Activated CD8-positive, alpha-beta memory T cell treated with anti-CD3 and anti-CD28 coated beads for 1 hour (primary cell): ENCODE measurements at places on chromosomes 4 and X.

DNA sequence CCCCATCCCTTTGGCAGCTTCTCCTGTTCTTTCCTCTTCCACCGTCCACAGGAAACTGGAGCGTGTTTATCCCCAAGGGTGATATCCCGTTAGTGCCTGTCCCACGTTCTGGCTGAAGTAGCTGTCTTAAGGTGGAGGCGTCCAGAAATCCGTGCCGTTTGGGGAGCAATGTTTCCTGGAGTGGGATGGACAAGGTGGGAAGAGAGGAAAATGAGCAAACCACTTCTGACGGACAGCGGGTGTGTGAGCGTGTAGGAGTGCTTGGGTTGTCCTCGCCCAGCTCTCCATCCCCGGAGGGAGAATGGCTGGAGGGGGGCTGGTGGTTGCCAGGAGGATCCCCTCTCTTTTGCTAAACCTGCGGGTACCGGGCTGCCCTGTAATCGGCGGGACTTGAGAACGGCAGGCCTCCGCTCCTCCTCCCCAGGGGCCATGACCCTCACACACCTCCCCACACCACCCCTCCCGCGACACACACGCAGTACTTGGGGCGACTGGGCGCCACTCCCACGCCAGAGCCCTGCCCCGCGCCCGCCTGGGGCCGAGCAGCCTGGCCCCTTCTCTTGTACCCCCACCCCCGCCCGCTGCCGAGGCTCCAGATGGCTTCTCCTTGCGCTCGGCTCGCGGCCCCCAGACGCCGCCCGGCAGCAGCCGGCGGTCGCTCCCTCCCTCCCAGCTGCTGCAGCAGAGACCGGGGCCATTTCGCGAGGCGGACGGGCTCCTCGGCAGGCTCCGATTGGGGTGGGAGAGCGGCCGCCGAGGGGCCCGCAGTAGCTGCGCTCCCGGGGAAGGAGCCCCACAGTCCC lies 13.9 kb upstream of the PRDM8 start:
- no peak for DNase-seq

DNA sequence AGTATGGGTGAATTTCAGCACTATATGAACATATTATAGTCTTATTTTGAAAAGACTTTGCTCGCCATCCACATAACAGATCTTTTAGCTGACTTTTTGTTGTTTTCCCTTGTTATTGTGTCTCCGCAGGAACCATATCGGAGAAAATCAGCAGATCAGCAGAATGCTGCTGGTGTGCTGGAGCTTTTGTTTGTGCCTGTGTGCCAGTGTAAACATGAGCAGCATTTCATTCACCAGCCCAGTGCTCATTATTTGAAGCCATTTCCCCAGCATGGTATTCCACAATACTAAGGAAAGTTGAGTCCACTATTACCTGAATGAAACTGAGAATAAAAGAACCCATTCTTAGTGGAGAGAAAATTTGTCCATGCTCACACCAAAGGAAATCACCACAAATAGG lies 261.8 kb upstream of the ARX start:
- no peak for DNase-seq

DNA sequence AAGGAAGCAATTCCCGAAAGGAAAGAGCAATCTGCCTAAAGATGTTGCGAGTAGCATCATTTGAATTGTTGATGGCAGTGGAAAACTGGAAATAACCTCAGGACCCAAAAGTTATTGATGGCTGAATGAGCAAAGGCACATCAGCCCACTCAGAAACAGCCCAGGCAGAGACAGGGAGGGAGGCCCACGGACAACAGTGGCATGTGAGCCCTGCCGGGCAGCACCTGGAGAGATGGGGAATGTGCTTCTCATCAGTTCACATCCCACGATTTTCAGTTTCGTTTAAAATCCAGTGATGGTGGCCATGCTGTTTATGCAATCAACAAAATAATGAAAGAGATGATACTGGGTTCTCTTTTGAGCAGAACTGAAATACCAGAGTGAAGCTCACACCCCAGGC lies 80.0 kb downstream of the JAKMIP1 start:
- no peak for DNase-seq

- no peak for DNase-seq
These were observed 137.7 kb downstream of the ARX start for GRCh38 chrX:24877854-24878650.

GRCh38 chrX:51420610-51421009 lies 75.8 kb downstream of the NUDT11 start:
- DNase-seq = no peak

- DNase-seq = no peak
These were observed 91.8 kb downstream of the REPS2 start for GRCh38 chrX:17038277-17038676.

DNA sequence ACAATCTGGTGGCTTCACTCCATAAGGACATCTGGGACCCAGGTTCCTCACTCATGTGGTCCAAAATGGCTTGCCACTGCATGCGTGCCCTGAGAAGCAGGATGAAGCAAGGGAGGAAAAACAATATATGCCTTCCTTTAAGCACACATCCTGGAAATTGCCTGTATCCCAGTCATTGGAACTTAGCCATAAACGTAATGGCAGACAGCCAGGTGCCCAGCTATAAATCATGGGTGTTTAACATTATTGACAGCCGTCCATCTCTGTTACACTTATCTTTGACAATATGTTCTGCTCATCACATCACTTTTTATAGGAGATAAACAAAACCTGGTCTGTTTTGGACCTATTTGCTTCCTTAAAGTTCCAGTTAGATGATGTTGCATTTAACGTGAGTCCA lies 181.0 kb downstream of the AASDH start:
- DNase-seq = no peak

DNA sequence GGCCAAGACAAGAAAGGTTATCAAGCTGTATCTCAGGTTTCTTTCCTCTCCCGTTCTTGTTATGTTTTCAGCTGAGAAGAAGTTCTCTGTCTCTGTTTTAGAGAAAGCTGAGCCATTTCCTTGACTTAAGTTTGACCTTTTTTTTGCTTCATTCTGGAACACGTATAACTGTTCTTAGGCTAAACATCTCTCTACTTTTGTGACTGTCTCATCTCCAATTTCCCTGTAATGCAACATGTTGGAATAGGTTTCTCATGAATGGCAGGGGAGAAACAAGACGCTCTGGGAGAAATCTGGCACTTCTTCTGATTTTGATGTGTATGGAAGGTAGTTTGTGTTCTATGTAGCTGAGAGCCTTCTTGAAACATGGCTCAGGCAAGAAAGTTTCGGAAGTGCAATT lies 36.2 kb upstream of the SFRP2 start:
- no peak for DNase-seq

DNA sequence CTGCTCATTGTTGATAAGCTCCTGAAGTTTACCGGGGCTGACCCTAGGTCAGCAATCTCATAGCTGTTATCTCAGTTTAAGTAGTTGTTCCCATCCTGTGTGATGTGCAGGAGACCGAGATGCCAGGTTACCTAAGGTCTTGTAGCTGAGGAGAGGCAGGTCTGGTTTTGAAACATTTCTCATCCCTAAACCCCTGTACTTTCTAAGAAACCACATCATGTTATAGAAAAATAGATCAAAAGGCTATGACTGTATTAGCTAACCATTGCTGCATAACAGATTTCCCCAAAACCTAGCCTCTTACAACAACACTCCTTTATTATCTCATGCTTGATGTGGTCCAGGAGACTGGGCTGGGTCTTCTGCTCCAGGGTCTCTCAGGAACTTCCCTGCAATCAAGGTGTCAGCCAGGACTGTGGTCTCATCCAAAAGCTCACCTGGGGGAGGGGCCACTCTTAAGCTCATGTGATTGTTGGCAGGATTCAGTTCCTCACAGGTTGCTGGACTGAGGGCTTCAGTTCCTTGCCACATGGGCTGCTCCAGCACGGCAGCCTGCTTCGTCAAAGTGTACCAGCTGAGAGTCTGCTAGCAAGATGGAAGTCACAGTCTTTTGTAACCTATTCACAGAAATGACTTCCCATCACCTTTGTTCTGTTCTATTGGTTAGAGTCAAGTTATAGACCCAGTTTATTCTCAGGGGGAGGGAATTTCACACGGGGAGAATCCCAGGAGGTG lies 60.9 kb upstream of the CLCN4 start:
- no peak for DNase-seq

- DNase-seq = no peak
These were observed 443.6 kb downstream of the SPRY1 start for GRCh38 chr4:123840197-123840596.

- no peak for DNase-seq
These were observed 77.0 kb downstream of the COQ2 start for GRCh38 chr4:83207497-83208101.

- no peak for DNase-seq
These were observed 732.6 kb upstream of the LCORL start for GRCh38 chr4:18754180-18754579.

DNA sequence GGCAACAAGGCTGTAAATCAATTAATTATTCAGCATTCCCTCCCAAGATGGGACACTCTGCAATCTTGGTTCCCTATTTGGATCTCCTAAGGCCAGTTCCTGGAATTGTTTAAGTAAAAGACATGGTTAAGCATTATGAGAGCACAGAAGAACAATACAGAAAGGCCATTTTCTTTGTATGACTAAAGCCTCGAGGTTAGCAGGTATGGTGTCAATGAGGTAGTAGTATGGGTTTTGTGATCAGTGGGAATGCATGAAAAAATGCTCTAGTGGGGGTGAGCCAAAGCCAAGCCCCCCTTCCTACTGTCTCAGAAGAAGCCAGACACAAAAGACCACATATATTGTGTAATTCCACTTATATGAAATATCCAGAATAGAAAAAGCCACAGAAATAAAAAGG lies 61.7 kb upstream of the S100G start:
- DNase-seq = no peak

GRCh38 chrX:137352101-137352660 lies 213.7 kb upstream of the ZIC3 start:
- DNase-seq = no peak

GRCh38 chrX:130300010-130300282 lies 31.2 kb upstream of the ZNF280C start:
- no peak for DNase-seq

- DNase-seq = no peak
These were observed 394.8 kb upstream of the IGFBP7 start for GRCh38 chr4:57504797-57505530.

DNA sequence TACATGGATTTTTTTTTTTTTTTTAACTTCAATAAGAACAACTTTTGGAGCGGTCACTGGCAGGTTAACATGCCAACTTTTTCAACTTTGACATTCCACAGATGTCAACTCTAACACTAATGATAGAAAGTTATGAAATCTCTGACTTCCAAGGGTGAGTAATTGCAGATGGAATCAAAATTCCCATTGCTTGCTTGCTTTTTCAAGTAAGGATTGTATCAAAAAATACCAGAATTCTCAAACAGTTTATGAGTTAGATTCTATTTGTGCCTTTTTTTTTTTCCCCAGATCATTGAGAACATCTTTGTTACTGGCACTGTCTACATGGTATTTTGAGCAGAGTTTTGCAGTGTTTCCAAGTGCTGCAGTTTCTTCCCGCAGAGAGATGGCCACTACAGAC lies 50.3 kb upstream of the OTUD4 start:
- no peak for DNase-seq

- no peak for DNase-seq
These were observed 419.1 kb upstream of the BOD1L1 start for GRCh38 chr4:14046642-14047041.

GRCh38 chr4:142974328-142974727 lies 128.2 kb upstream of the INPP4B start:
- no peak for DNase-seq

DNA sequence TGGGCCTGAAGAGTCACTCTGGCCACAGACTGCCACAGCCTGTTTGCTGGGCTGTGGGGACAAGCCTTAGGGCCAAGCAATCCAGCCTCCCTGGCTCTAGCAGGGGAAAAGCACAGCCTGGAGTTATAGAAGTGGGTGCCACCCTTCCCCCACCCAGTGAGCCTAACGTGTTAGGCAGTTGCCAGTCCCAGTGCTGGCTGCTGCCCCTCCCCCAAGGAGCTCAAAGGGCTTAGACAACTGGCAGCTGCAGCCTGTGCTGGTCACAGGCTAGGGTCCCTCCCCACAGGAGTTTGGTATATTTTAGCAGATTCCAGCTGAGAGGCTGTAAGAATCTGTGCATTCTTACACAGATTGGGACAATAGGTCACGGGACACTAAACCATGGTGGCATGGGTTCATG lies 370.3 kb upstream of the FGF16 start:
- no peak for DNase-seq

GRCh38 chr4:110627977-110628662 lies 5.2 kb upstream of the PITX2 start:
- no peak for DNase-seq

DNA sequence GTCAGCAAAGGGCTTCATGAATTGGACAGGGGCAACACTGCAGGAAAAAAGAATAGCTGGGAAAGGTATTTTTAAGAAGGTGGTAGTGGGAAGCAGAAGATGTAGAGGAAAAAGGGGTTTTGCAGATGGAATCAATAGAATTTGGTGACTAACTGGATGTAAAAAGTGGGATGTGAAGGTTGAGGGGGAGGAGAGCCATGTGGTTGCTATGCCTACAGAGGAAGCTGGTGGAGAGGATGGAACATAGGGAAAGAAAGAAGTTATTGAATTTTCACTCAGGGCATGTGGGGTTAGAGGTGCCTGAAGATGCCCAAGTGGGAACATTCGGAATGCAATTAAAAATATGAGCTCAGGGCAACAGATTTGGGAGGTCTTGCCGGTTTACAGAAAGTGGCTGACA lies 33.0 kb downstream of the REELD1 start:
- DNase-seq = no peak

GRCh38 chrX:13226214-13226613 lies 93.6 kb downstream of the ATXN3L start:
- no peak for DNase-seq

DNA sequence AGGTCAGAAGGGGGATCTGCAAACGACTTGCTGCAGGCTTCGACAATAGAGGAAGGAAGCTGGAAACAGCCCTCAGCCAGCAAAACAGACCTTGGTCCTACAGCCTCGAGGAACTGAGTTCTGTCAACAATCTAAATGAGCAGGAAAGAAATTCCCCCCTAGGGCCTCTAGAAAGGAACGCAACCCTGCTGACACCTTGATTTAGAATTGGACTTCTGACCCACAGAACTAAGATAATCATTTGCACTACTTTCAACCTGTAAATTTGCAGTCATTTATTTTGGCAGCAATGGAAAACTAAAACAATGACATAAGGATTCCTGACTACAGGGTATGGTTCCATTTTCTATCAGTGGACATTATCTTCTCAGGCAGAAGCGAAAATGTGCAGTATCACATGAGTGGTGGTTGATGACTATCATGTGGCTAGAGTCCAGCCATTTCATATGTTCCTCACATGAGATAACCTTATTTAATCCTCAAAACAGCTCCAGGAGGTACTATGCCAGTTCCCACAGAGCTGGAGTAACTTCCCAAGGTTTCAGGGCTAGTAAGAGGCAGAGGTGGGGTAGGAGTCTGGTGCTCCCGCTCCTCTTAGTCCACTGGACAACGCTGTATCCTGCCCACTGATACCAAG lies 61.6 kb downstream of the SAT1 start:
- DNase-seq = no peak

DNA sequence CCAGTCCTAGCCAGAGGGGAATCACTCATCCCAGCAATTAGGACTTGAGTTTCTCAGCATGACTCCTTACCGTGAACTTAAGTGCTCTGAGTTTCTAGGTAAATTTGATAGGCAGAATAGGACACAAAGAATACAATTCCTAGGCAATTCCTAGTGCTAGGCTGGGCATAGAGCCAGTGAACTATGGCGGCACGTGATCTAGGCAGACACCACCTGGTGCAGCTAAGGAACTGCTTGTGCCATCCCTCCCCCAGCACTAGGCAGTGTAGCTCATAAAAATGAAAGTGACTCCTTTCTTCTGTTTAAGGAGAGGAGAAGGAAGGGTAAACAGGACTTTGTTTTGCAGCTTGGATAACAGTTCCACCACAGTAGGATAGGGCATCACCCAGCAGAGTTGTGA lies 736.3 kb upstream of the PCDH7 start:
- DNase-seq = no peak

GRCh38 chr4:2168469-2169319 lies 73.2 kb downstream of the HAUS3 start:
- DNase-seq = no peak
